RPMI8226 (cell line): ENCODE measurements at places on chromosomes 16 and 17.

DNA sequence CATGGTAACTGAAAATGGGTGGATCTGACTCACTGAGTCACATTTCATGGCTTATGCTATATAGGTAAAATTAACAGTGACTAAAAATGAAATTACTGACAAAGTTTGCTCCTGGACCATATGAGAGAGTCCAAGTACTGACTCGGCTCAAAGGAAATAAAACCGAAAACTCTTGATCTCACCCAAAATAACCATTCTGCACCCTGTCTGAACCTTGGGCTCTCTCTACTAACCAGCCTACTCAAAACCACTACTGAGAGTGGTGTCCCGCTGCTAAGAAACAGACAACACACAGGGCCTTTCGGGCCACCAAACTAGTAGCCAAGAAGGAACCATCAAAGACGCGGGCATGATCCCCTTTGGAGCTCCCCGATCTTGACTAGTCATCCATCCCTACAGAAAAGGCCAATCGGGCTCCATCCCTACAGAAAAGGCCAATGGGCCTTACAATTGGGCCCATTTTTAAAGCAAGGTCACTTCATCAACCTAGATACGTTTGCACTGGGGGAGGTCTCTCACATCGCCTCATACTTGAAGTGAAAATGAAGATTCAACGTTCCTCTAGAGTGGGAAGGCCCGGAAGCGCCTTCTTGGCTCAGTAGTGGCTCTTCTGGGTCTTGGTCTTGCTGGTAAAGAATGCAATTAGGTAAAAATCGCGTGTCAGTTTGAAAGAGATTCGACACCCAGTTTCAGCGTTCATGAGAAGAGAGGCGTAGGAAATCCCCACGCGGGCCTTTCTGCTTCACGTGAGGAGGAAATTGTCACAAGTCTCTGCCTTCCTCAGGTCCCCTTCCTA, 720 bp upstream of the ZPBP2 start:
- peak; percentile 66 for DNase-seq

- no peak for DNase-seq
Measured at GRCh38 chr17:41772218-41772585, 14.3 kb downstream of the JUP start.

GRCh38 chr17:55500103-55500502, 11.1 kb downstream of the SMIM36 start:
- DNase-seq, result no peak

- DNase-seq, result peak; percentile 90
Measured at GRCh38 chr17:47840742-47841487, at the start of gene SCRN2. SCRN2 (minus strand) TSS chr17:47841273; CDS start chr17:47840843, 430 bp downstream.

GRCh38 chr17:67506966-67507365, 129.9 kb downstream of the PITPNC1 start:
- no peak for DNase-seq

DNA sequence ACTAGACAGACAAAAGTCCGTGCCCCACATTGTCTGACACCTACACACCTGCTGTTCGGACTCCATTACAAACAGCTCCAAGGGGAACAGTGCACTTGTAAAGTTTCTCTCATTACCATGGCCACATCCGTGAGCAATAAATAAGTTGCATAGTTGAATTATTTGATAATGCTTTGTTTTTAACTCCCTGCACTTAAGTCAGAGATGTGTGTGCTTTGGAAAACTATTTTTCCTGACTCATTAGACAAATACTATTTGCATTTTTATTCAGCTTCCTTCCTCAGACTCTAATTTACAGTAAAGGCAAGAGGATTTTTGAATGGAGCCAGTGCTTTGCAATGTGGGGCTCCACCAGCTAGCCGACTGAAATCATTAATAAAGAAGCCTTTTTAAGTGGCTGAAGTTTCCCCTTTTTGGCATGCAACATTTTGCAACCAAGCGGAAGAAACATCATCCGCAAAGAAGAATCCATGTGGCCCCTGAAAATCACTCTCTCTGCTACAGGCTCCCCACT, 6.5 kb upstream of the CCL2 start:
- no peak for DNase-seq

DNA sequence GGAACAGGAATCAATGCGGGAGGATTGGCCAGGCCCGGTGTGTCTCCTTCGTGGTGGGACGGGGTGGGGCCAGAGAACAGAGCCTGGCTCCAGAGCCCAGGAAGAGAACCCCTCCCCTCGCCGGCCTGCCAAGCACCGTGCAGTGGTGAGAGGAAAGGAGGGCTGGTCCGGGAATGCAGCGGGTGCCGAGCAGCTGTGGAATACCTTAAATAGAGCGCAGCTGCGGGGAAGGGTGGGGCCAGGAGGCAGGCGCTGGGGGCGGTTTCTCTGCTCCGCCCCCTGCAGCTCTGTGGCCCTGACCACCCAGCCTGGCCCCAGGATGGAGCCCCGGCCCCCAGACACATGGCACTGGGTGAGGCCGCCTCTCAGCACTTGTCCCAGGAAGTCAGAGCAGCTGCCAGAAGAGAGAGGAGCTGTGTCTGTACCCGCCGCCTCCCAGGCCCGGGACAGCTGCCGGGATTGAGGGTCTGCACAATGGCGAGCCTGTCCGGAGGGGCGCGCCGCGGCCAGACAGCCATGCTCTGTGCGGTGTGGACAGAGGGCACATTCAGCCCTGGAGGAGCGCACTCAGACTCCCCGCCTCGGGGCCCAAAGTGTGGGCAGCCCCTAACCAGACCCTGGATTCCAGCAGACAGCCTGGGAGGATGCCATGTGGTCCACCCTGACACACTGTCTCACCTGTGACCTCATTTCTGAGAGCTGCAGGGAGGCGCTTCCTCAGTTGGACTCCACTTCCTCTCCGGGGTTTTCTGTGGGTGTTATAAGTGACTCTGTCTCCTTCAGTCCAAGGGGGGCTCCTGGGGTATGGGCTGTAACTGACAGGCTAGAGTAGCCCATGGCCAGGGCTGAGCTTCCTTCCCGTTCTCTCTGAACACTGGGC, 268.8 kb downstream of the SEC14L1 start:
- DNase-seq, result no peak

- DNase-seq, result no peak
Measured at GRCh38 chr17:50180111-50180510, 14.3 kb downstream of the SGCA start.

DNA sequence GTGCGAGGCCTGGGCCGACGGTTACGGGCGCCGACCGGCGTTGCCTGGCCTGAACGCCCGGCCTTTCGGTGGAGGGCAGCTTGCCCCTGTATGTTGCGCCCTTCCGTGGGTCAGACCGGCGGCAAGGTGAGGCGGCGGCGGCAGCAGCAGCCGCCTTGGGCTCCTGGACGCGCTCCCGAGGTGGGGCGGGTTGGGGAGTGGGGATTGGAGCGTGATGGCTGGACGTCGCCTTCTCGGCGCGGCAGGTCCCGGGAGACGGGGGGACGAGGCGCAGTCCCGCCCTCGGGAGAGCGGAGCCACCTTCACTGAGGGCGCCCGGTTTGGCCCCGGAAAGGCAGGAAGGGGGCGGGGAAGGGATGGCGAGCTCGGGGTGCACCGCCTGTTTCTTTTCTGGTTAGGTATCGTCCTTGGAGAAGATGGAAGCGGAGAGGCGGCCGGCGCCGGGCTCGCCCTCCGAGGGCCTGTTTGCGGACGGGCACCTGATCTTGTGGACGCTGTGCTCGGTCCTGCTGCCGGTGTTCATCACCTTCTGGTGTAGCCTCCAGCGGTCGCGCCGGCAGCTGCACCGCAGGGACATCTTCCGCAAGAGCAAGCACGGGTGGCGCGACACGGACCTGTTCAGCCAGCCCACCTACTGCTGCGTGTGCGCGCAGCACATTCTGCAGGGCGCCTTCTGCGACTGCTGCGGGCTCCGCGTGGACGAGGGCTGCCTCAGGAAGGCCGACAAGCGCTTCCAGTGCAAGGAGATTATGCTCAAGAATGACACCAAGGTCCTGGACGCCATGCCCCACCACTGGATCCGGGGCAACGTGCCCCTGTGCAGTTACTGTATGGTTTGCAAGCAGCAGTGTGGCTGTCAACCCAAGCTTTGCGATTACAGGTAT, 671 bp downstream of the DGKE start:
- DNase-seq, result peak; percentile 85

DNA sequence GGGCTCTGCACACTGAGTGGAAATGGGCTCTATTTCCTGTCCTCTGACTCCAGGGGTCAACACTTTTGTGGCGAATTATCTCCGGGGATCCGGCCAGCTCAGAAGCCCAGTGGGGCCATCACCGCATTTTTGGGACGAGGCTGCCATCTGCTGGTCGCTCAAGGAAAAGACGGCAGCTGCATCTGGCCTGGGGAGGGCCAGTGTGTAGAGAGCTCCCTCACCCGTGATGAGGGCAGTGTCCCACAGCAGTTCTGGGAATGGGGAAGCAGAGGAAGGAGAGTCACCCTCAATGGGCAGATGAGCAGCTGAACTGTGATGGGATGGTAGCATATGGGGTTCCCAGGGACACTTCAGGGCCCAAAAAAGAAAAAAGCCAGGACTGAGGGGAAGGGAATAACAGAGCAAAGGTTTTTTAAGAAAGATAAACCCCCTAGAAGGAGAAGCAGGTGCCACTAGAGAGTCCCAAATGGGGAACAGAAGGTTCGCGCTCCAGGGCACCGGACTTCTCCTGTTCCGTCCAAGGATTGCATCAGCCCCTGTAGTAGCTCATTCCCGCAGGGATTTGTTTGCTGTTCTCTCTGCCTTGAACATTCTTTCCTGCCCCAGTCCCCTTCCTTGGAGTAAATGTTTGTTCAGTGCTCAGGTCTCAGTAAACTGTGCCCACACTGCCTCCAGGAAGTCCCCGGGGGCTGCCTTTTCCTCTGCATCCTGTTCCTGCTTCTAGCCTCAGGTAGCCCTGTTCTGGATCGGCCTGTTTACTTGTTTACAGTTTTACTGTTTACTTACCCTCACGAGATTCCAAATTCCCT, 9.3 kb upstream of the ABCC12 start:
- peak; percentile 70 for DNase-seq

DNA sequence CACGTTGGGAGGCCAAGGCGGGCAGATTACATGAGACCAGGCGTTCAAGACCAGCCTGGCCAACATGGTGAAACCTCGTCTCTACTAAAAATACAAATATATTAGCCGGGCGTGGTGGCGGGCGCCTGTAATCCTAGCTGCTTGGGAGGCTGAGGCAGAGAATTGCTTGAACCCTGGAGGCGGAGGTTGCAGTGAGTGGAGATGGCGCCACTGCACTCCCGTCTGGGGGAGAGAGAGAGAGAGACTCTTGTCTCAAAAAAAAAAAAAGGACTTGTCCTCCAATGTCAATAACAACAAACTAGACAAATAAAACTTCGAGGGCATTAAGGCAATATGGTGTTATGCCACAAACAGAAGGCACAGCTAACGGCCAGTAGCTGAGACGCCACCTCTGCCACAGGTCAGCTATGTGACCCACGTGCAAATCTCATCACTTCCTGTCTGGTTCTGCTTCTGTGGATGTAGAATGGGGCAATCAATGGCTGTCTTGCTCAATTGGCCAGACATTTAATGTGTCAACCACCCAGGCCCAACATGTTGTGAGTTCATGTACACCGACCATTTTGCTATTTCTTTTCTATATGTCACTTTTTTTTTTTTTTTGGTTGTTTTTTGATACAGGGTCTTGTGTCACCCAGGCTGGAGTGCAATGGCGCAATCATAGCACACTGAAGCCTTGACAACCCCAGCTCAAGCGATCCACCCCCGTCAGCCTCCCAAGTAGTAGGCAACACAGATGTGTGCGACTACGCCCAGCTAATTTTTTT, 834 bp upstream of the TXNDC11 start:
- DNase-seq, result peak; percentile 69

DNA sequence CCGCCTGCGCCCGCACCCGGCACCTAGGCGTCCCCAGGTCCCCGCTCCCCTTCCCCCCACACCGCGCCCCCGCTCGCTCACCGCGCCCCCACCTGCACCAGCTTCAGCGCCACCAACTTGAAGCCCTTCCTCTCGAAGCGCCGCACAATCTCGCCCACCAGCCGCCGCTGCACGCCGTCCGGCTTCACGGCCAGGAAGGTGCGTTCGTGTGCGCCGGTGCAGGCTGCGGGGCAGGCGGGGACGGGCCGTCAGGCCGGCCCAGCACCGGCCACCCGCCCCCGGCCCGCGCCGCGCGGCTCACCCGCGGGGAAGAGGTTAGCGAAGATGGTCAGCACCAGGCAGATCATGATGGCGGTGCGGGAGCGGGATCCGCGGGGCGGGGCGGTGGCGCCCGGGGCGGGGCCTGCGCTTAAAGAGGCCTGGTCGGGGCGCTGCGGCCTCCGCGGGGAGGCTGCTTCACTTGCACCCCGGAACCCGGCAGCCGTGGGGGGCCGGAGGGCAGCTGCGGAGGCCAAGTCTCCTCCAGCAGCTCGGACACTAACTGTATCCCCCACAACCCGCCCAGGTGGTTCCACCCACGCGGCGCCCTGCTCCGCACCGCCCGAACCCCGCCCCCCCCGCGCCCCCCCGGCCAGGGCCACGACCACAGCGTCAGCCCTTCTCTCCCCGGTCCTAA, at the start of gene NME3:
Gene NME3, minus strand, starts transcription at position 356 of the 676 bp plus-strand sequence. Its CDS starts 9 bp downstream, at position 347.
- peak; percentile 84 for DNase-seq

DNA sequence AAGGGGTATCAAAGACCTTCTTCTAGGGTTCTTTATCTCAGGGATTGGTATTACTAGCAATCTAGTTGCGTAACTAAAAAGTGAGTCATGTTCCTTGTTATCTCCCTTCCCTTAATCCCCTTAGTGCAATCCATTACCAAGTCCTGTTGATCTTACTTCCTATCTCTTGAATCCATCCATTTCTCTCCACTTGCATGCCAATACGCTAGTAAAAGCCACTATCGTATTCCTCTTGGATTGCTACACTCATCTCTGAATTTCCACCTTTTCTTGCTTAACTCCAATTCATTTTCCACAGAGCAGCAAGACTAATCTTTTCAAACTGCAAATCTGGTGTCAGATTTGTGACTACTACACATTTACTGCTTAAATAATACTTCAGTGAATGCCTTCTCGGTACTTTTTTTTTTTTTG, 1.8 kb upstream of the ADAT1 start:
- DNase-seq, result no peak

GRCh38 chr17:4560421-4560820, at the start of gene GGT6:
GGT6 (minus strand) TSS chr17:4560577; CDS start chr17:4560521, 56 bp downstream.
- no peak for DNase-seq

- DNase-seq, result no peak
Measured at GRCh38 chr17:34850964-34851363, 110.3 kb downstream of the CCT6B start.

DNA sequence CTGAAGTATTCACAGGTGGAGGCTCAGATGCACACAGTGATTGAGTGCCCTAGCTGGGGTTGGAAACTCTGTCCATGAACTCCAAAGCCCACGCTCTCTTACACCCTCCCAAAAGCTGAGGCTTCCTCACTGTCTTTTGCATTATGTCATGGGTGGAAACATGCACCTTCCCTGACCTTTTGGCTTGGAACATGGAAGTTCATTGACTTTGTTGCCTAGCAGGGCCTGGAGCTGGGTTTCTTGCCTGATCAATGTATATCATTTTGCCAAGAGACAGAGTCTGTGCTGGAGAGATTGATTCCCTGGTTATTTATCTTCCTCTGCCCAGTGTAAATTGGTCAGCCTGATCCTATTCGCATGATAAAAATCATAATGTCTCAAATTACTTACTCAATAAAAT, 558.4 kb downstream of the MAF start:
- DNase-seq, result no peak

GRCh38 chr16:11986521-11987057, 10.1 kb downstream of the SNX29 start:
- no peak for DNase-seq

DNA sequence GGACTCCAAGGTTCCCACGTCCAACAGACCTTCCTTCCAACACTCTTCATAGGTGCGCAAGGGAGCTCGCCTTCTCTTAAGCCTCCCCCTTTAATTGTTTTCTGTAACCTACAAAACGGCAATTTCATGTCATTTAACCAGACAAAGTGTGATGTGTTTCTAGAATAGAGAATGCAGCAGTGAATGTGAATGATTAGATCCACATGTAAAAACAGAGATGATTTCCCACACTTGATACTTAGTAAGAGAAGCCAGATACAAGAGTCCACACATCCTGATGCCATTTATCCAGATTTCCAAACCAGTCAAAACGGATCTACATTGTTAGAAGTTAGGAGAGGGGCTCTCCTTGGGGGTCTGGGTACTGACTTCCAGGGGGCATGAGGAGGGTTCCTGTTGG, 89.3 kb downstream of the IRF8 start:
- DNase-seq, result no peak
